ENCODE measurements at places on chromosomes 4 and X.

DNA sequence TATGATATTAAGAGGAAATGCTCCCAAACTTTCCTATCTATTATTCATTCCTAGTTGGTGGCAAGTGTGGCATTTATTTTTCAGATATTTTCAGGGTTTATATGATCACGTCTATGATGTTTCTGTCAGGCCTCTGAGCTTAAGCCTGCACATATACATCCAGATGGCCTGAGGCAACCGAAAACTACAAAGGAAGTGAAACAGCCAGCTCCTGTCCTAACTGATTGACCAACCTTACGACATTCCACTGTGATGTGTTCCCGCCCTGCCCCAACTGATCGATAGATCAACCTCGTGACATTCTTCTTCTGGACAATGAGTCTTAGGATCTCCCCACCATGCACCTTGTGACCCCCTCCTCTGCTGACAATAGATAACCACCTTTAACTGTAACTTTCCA, 67.6 kb upstream of the CTSO start:
- no peak for DNase-seq

GRCh38 chr4:55086578-55086977, 38.8 kb downstream of the KDR start:
- DNase-seq = no peak

DNA sequence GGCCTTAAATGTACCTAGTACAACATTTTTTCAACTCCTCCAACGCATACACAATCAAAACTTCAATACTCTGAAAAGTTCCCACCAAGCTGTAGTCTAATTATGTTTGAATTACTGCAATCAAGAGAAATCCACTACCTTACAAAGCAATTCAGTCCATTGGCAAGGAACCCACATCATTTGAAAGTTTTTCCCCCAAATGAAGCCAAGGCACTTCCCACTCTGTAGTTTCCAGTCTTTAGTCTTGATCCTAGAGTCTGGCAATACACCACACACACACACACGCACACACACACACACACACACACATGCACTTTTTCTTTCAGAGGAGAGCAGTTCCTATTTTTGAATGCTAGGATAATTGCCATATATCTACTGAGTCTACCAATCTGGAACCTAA, 79.6 kb downstream of the ANTXR2 start:
- DNase-seq = no peak

GRCh38 chrX:675279-675954, 44.8 kb downstream of the SHOX start:
- no peak for DNase-seq

DNA sequence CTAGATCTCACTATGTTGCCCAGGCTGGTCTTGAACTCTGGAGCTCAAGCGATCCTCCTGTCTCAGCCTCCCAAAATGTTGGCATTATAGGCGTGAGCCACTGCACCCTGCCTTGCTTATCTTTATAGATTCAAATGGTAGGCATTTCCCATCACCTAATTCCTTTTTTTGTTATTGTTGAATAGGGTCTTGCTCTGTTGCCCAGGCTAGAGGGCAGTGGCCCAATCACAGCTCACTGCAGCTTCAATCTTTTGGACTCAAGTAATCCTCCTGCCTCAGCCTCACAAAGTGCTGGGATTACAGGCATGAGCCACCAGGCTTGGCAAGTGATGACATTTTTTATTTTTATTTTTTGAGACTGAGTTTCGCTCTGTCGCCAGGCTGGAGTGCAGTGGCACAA, 16.7 kb upstream of the WDR45 start:
- no peak for DNase-seq

- DNase-seq = no peak
Measured at GRCh38 chr4:187000281-187000680, 276.6 kb upstream of the FAT1 start.

GRCh38 chr4:146256328-146256727, 42.0 kb downstream of the REELD1 start:
- no peak for DNase-seq

DNA sequence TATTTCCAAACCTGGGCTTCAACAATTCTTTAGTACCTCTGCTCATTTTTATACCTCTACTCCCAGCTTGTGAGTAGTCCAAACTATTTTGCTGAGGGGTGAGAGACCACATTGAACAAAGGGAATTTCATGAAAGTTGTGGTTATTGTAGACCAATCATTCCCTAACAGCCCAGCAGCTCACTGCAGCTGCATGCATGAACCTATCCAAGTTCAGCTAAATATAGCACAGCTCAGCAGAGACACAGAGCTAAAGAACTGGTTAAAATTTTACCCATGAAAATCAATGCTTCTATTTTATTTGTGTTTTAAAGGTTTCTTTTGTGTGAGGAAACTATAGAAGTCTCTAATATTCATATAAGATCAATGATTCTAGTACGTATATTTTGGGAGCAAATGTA, 82.7 kb downstream of the TECRL start:
- no peak for DNase-seq

GRCh38 chr4:125368146-125368545, 53.4 kb downstream of the FAT4 start:
- no peak for DNase-seq

GRCh38 chr4:7725951-7726350, 213.7 kb downstream of the AFAP1 start:
- DNase-seq = no peak

GRCh38 chr4:101019941-101020401, 327.4 kb downstream of the PPP3CA start:
- DNase-seq = no peak

DNA sequence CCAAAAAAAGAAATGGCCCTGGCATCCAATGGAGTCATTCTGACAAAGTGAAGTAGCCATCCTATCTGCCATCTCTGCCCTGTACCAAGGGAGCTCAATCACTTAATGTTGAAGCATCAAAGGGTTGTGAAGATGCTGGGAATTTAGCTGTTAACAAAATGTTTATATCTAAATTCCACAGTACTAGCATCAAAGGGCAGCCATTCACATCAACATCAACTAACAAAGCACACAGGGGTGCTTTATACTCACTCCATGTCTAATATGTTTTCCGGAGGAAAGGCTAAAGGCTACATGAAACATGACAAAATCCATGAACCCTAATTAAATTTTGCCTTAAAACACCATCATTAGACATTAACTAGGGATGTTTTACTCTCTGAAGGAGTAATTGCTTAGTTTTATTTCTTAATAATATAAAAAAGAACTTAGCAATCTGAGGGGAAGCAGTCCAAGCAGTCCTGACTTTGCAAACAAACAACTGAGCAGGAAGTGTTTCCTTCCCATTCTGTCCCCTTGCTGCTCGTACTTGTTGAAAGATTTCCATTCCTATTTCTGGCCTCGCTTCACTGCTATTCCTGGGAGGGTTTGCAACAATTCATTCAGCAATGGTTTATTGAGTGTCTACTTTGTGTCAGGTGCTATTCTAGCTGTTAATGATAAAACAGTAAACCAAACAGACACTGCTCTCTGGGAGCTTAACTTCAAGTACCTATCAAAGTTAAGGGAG, 208.6 kb upstream of the SLC7A11 start:
- DNase-seq = no peak

- DNase-seq = no peak
Measured at GRCh38 chr4:148787285-148787684, 345.1 kb upstream of the NR3C2 start.

DNA sequence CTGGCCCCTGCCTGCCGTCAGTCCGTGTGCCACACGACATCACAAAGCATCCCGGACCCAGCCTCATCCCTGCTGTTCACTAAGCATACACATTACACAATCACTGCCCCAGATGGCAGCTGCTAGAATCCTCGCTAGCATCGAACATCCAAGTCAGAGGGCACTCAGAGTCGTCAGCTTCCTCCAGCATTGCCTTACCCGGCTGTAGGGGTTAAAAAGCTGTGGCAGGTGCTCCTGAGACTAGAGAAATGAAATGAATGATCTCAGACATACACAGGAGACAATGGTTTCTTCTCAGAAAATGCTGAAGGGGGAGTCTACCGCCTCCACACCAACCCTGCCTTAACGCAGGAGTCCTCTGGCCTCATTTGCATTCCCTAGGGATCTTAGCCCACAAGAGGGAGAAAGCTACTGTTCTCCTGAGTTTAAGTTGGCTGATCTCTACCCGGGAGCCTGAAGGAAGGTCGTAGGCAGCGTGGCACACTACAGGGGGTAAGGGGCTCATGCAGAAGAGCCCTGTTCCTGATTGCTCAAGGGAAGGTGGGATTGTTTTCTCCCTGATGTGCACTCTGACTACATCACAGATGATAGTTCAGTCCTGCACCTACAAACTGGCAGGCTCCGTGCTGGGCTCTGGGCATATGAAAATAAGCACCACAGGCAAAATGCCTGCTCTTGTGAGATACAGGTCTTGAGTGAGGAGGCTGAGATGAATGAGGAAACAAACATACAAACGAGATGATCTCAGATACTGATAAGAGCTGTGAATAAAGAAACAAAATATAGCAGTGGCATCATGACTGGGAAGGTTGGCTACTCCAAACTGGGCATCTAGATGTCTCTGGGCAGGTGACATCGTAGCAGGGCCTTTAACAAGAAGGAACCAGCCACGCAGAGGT, 2.6 kb upstream of the KIAA0232 start:
- no peak for DNase-seq

- DNase-seq = no peak
Measured at GRCh38 chrX:69148946-69149345, 16.3 kb downstream of the PJA1 start.

DNA sequence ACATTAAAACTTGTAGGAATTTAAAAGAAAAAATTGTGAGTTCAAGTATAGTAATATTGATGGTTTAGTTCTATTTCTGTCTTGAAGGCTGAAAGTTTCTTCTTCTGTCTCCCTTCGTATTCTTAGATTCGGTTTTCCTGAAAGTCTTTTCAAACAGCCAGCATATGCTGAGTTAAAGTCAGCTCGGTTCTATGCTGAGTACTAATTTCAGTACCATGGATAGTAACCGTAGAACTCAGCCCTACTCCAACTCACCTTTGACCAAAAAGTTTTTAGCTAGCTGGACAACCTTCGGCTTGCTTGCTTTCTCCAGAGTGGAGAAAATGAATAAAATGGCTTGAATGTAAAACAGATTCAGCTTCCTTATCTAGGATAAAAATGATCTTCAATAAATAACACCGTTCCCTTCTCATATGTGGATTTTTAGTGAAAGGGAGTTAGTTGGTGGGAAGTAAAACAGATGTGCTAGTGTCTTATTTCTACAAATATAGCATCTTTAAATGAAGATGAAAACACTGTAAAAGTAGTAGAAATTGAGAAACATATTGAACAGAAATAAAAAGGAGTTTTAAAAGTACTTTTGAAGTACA, 5.2 kb downstream of the POU4F2 start:
- DNase-seq = no peak

GRCh38 chr4:112153211-112153791, 8.0 kb downstream of the FAM241A start:
- DNase-seq = no peak

GRCh38 chrX:47047989-47048388, 30.3 kb upstream of the RGN start:
- DNase-seq = no peak

DNA sequence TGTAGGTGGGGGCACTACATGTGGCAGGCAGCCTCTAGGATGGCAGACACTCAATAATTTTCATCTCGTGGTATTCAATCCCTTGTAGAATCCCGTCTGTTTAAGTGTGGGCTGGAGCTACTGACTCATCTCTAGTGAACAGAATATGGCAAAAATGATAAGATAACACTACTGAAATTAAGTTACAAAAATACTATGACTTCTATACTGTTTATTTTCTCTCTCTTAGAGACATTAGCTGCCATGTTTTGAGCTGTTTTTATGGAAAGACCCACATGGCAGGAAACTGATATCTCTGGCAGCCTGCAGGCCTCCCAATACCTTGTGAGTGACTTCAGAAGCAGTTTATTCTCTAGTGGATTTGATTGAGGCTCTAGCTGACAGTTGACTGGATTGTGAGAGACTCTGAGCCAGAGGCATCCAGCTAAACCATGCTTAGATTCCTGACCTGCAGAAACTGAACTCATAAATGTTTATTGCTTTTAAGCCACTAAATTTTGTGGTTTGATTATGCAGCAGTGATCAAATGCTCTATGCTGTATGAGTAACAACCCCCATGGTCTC, 298.8 kb upstream of the CTSO start:
- no peak for DNase-seq

DNA sequence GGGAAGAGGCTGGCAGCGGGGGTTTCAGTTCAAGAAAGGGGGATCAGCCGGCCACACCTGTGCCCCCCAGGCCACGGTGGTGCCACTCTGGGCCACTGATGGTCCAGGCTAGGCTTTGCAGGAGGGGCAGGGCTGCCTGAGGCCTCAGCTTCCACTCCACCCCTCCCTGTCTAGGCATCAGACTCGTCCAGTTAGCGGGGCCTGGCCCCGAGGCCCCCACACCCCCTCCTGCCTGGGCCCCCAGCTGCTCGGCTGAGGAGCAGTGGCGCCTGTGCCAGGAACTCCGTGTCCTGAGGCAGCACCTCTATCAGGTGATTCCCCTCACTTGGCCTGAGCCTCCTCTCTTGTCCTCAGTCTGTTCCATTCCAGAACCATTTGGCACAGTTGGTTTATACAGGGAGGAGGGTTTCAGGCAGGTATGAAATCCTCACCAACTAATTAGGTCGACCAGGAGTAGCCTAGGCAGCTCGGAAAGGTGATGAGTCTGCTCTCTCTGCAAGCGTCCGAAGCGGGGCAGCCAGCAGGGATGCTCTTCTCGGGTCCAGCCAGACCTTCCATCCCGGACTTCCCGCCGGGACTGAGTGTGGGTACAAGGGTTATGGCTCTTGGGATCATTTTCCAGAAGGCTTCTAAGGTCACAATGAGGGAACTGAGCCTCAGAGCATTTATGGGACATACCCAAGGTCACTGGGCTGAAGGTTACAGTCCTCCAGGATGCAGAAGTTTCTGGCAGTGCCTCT, 2.1 kb downstream of the NSG1 start:
- DNase-seq = no peak

- DNase-seq = no peak
Measured at GRCh38 chr4:29770627-29771026, 949.5 kb upstream of the PCDH7 start.

DNA sequence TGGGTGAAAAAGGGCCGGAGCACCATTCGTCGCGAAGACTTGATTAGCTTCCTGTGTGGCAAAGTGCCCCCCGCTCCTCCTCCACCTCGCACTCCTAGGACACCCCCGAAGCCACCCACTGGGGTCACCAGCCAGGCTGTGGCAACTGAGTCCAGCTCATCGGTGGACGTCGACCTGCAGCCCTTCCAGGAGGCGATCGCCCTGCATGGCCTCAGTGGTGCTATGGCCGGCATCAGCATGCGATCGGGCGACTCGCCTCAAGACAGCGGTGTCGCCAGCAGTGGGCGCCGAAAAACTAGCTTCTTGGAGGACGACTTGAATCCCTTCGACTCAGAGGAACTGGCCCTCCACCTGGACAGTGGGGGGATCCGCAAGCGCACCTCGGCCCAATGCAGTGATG, 126.8 kb upstream of the CXorf66 start:
- no peak for DNase-seq

DNA sequence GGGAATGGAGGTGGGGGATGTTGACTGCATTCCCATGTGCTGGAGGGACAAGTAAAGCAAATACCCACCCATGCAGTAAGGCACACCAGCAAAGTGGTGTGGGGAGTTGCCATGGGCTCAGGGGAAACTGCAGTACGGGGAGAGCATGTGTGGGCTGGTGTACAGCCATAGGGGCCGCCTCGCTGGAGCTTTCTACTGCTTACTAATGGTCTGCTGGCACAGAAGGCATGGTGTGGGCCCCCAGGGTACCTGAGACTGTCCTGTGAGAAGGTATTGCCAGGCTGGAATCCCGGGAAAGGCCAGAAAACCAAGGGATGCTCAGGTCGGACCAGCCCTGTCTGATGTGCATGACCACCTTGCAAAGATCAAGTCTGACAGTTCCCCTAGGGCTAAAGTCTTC, 199.1 kb downstream of the ARHGEF9 start:
- no peak for DNase-seq

- no peak for DNase-seq
Measured at GRCh38 chrX:103329991-103330390, at the start of gene TCEAL7. Gene TCEAL7, plus strand, starts transcription at chrX:103330239. Its CDS starts 1,165 bp downstream, at chrX:103331404.

Measured in stimulated activated CD8-positive, alpha-beta memory T cell treated with anti-CD3 and anti-CD28 coated beads, Interleukin-15, amount 100 ng/mL, for 48 hours (primary cell).